Breast epithelium (tissue), 4 donors: ENCODE measurements at places on chromosomes 1 and 21. TPM values are rescaled to one million over a fixed set of nuclear protein-coding genes. Genes with fewer than 3 reads are reported as not detected.

Gene SLC39A1
- 102 TPM for total RNA-seq

Gene SERTAD4
- 7.9 TPM for total RNA-seq

Gene ESRRG
- 5.6 TPM for total RNA-seq

Gene PRELP
- total RNA-seq, result 27.4 TPM

Gene TTC34
- total RNA-seq, result 0.16 TPM

Gene ZNF593OS
- not detected for total RNA-seq

Gene F13B
- total RNA-seq, result not detected

Gene CAPN8
- total RNA-seq, result 0.32 TPM

Gene MCOLN3
- total RNA-seq, result 13.6 TPM

Gene GBP4
- 5.1 TPM for total RNA-seq

Gene PADI1
- not detected for total RNA-seq

Gene SLAMF6
- total RNA-seq, result 1.1 TPM

Gene VHLL
- total RNA-seq, result not detected

Gene IGSF21
- total RNA-seq, result 4.8 TPM

Gene TRIM46
- total RNA-seq, result 1.5 TPM

Gene PTAFR
- 6.2 TPM for total RNA-seq

Gene PLEKHA6
- 17.7 TPM for total RNA-seq

Gene PTGFR
- 7.9 TPM for total RNA-seq

Gene PCSK9
- 0.15 TPM for total RNA-seq

Gene CALML6
- 1.2 TPM for total RNA-seq

Gene TRIM17
- total RNA-seq, result 9.5 TPM

Gene SLC9C2
- total RNA-seq, result not detected

Gene STXBP3
- 127 TPM for total RNA-seq

Gene CRNN
- total RNA-seq, result 0.66 TPM

Gene HES3
- total RNA-seq, result not detected

Gene CR2
- not detected for total RNA-seq

Gene OPRD1
- total RNA-seq, result not detected

Gene ARTN
- 1.8 TPM for total RNA-seq

Gene IL6R
- total RNA-seq, result 23.6 TPM

Gene MTARC2
- 11.7 TPM for total RNA-seq

Gene SLC6A17
- total RNA-seq, result 0.29 TPM

Gene LRRN2
- 0.32 TPM for total RNA-seq

Gene TP73
- not detected for total RNA-seq

Gene TSACC
- total RNA-seq, result 1.4 TPM

Gene ROR1
- total RNA-seq, result 5.9 TPM

Gene THRAP3
- 122 TPM for total RNA-seq

Gene ARMH1
- 3.8 TPM for total RNA-seq

Gene GJA8
- total RNA-seq, result not detected

Gene C1orf116
- 22.2 TPM for total RNA-seq

Gene TMOD4
- total RNA-seq, result not detected

Gene FAM131C
- not detected for total RNA-seq
